Activated naive CD4-positive, alpha-beta T cell treated with Interleukin-2 at 50 U/mL for 16 hours (primary cell): ENCODE measurements at places on chromosomes 2 and 18.
A peak's percentile ranks its signal among the peaks of the same experiment; 100 is the strongest.

- peak; percentile 45 for DNase-seq
These were observed 18.2 kb downstream of the FBLN7 start for GRCh38 chr2:112156152-112156986.

DNA sequence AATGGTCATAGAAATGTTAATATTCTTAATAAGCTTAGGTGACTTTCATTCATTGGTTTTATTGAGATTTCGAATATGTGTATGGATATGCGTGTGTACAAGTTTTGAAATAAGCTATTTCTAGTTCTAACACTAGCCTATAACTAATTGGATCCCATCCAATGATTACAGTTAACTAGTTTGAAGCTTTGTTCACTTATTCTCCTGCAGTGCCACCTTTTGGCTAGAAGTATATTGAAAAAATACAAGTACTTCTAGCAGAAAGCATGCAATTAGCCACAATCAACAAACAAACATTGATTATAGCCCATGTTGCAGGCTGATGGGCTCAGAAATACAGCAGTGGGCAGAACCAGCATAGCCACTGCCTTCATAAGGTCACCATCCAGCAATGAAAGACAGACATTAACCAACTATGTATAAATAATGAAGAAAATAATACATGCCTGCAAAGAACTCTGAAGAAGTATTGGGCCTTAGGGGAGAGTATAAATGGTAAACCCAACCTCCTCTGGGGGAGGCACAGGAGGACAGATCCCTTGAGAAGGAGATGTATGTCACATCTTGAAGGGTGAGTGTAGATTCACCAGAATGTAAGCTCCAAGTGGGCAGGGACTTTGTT is 5.1 kb upstream of the PIEZO2 start:
- no peak for DNase-seq

DNA sequence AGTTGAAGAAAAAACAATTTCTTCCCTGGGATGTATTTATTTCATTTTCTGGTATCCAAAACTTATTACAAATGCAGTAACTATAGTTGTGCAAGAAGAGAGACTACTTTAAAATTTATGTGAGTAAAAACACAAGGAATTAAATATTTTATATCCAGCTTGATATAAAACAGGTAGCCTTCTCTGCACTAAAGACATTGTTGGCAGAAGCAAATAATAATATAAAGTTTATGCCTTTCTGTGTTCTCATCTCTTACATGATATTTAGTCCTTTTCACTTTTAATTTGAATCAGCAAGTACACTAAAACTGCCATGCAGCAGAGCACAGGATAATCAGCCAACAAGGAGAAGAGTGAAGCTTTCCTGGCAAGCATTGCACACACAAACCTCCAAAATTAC is 352.7 kb downstream of the ARL6IP6 start:
- no peak for DNase-seq

DNA sequence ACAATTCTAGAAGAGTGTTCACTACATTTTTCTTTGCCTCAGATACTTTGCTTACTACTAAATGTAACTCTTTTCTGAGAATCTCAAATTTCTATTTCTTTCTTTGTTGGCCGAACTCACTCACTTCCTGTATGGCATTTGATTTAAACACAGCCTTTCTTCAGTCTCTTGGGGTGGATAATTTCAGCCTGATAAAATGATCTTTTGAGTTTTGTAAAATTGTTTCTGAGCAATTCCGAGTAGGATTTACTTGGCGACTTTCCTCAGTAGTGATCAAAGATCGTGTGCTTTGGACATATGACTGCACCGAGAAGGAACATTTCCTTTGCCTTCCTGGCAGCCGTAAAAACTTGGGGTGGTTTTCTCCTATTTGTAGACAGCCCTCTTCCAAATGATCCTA is 127.4 kb downstream of the DCDC2C start:
- no peak for DNase-seq

DNA sequence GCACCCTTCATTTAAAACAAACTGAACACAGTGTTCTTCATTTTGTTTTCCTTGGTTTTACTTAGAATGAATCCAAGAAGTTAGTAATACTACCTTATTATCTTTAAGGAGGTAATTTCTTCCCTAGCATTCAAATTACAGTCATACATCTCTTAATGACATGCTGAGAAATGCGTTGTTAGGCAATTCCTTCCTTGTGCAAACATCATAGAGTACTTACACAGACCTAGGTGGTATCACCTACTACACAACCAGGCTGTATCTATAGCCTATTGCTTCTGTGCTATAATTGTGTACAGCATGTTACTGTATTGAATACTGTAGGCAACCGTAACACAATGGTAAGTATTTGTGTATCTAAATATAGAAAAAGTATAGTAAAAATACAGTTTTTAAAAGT is 8.4 kb upstream of the CABYR start:
- no peak for DNase-seq

DNA sequence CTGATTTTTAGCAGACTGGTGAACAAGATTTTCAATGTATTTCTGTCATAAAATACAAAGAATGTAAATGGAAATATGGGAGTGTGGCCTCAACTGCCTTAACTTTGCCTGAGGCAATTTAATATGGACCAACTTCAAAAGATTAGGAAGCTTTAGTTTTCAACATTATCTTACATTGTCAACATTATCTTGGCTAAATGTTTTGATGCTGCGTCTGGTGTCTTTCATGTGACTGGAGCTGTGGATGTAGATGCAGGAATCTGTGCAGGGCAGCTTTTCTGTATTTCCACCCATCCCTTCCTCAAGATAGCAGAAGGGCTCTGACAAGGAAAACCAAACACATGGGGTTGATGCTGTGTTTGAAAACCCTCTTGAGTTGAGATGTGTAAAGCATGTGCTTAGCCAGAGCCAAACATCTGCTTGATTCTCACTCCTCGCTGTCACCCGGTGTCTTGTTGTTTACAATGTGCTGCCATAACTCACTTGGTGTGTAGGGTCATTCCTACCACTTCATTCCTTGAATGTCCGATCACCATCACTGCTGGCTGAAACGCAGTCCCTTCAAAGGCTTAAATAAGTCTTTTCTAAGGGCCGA is 33.0 kb downstream of the COPS8 start:
- DNase-seq = no peak

DNA sequence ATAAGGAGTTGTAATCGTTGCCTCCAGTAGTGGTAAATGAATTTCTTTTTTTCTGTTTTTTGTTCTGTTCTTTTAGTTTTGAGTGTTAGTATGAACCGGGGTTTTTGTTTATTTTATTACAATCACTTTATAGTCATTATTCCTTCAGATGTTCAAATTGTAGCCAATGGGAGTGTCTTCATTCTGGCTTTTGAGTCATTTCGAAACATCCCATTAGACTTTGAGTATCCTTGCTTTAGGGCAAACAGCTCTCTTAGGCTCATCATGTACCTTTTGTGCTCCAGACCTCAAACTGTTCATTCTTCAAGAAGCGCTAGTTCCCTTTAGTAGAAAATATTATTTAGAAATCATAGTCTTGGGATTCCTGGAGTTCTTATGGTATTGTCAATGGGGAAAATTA is 54.2 kb upstream of the PAX3 start:
- DNase-seq = no peak
